ENCODE measurements at places on chromosomes 2 and 18.

DNA sequence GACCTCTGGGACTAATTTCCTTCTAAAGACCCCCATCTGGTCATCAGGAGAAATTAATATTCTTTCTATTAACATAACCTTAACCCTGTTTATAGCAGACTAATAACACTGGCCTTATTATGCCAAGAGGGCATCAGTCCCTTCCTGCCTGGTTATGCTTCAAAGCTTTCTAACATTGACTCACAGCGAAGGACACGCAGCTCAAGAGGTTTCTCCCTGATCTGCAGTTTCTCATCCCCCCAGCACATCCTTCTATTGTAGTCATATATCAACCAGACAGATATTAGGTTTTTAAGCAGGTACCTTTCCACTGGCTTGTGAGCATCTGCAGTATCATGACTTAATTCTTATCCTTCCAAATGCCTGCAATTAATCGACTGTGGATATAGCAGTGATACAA lies 100.0 kb upstream of the CXCR4 start:
- DNase-seq = no peak

- no peak for DNase-seq
Observed at GRCh38 chr18:35443847-35444246, 53.9 kb downstream of the INO80C start.

GRCh38 chr2:45344502-45344901 lies 266.6 kb downstream of the SRBD1 start:
- no peak for DNase-seq

DNA sequence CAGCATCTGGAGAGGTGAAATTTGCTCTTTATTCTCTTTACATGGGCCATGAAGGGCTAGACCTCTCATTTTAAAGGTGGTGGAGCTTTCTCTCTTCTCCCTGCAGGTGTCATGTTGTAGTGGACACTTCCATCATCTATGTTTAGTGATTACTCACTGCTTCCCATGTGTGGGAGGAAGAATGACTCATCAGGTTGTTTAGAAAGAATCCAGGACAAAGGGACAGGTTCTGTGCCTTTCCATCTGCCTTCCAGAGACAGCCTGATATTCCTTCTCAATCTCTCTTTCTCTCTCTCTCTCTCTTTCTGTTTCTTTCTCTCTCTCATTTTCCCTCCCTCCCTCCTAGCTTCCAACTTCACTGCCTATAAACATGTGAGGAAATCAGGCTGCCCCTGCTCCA lies 38.7 kb downstream of the SCG2 start:
- DNase-seq = peak; percentile 83

- DNase-seq = no peak
Observed at GRCh38 chr2:113834051-113834730, 55.7 kb upstream of the ACTR3 start.

- DNase-seq = no peak
Observed at GRCh38 chr2:197673106-197673505, 2.3 kb downstream of the RFTN2 start.

DNA sequence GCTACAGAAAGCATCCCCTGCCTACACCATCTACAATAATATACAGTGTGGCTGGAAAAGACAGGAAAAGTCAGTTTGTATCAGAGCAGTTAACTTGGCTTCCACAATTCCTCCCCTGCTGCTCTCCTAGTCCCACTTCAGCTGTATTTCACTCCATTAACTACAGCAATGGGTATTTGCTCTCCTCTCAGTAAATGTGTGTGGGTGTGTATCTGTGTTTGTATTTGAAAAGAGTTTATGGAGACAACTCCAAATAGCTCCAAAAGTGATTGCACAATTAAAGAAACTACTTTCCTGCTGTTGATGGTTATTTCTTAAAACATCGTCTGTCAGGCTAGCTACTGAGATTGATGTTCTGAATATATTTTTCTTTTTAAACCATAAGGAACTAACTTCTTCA lies 333.7 kb upstream of the FIGN start:
- no peak for DNase-seq
